ENCODE measurements at places on chromosomes 4 and X.

GRCh38 chr4:152626790-152627189, 53.0 kb downstream of the TMEM154 start:
- DNase-seq: no peak

DNA sequence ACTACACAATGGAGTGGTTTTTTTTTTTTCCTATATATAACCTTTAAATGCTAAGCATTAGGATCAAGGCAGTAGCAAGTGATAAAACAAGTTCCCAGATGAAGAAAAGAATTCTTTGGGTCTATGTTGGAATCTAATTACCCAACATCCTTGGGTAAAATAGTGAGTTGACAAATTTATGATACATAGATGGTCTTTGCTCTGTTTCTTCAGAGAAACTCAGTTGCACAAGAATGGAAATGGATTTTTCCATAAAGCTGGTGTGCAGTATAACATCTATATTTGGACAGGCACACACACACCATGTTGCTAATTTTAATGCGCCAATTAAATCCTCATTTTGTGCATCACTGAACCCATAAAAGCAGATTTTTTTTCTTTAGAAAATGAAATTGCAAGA, 137.0 kb upstream of the MED14 start:
- DNase-seq: no peak

- DNase-seq: no peak
Observed at GRCh38 chr4:834368-835147, 8.6 kb upstream of the CPLX1 start.

GRCh38 chrX:96424007-96424406, 260.6 kb upstream of the DIAPH2 start:
- no peak for DNase-seq

DNA sequence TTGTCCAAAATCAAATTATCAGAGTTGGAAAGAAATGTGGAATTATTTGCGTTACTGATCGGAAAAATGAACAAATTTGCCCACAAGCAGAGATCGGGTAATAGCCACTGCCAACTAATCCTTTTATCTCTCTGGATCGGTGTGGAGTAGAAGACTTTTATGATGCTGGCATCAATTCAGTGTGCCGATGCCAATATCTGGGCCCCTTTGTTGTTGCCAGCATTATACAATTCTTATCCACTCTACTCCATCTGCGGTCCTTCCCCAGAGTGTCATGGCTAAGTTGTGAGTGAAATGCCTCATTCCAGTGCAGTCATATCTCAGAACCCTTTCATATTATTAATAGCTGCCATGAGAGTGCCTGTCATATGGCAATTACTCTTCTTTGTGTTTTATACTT, 660.2 kb downstream of the ADGRL3 start:
- DNase-seq: no peak

DNA sequence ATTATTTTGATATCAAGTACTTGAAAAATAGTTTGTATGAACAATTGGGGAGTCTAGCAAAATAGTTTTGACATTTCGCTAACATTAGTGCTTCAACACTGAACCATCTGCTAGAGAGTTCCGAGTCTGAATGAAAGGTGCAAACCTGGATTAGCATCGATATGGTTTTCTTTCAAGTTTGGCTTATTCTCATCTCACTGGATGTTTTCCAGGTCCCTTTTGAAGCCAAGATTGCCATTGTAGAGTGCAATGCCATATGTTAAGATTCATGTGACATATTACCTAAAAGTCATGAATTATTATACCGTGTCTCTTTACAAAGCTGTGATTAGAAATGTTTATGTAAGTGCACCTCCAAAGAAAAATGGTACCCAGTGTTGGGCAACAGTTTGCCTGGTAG, 36.8 kb upstream of the NAA11 start:
- no peak for DNase-seq

DNA sequence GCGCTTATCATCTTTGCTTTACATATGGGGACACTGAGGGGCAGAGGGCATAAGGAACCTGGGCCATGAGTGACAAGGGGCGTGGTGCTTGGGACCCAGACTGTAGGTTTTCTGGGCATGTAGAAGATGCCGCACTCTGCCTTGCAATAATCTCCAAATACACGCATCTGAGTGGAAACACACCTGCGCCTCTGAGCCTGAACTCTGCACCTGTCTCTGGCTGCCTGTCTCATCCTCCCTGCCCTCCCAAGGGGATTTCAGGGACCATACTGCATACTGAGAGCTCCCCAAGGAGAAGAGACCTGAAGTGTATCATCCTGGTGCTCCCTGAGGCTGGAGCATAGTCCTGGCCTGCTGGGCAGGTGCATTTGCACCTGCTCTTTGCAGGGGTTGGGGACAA, 34.7 kb upstream of the ASMTL start:
- no peak for DNase-seq

DNA sequence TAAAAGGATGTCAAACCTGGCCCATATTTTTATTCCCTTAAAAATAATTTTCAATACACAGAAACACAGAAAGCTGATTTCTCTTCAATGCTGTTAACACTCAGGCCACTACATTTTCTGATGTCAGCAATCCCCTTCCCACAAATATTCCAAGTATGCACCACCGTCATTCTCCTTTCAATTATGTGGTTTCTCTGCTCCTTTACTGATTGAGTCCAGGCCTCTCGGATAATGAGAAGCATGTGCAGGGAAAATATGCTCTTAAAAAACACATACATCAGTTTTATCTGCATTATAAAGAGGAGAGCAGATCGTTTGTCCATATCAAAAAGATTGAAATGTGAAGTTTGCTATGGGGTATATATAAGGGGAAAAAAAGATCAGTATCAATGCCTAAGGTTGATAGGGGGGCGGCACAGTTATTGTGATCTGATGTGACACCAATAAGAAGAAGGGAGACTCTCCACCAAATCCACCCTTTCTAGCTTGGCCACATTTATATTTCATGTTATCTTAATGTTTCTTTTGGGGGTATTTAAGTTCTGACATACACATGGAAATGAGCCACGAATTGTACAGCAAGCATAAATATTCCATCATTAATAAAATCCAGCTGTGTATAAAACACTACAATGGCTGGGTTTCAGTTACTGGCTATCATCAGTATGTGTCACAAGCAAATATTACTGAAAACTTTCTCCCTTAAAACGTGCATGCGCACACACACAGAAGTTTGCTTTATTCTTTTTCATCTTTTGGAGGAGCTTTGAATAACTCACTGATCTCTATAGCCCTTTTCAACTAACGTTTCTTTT, 6.4 kb downstream of the AMOT start:
- no peak for DNase-seq

DNA sequence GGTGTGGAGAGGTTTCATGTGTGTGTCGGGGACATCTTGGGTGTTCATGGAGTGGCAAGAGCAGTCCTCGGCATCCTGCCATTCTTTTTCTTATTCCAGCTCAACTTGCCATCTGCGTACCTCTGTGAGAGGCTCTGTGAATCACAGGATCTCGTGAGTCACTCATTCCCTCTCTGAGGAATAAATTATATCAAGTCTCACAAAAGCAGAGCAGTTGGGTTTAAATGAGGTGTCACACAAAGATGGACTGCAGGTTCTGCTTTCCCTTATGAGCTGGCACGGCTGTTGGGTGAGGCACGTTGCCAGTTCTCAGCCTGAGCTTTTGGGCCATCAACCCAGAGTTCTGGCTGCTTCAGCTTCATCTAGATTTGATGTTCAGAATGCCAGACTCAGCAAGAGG, 6.8 kb upstream of the OCIAD2 start:
- no peak for DNase-seq

DNA sequence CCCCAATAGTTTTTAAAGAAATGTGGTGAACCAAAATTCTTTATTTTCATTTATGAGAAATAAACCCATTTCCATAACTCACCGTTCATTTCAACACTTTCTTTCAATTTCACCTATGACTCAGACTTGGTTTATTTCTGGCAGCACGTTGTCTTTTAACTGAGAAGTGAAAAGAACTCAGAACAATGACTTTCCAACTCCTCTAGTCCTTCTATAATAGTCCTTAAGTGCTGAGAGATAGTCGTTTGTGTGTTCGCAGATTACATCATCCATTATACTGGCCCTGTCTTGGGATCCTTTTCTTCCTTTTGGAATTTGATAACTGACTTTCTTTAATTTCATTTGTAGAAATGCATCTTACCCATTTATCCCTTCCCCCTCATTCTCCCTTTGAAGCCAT, 113.6 kb downstream of the GLUD2 start:
- DNase-seq: no peak

- no peak for DNase-seq
Observed at GRCh38 chr4:15935504-15936402, 2.8 kb downstream of the FGFBP1 start.

GRCh38 chr4:108536577-108536976, 83.8 kb upstream of the RPL34 start:
- DNase-seq: no peak

DNA sequence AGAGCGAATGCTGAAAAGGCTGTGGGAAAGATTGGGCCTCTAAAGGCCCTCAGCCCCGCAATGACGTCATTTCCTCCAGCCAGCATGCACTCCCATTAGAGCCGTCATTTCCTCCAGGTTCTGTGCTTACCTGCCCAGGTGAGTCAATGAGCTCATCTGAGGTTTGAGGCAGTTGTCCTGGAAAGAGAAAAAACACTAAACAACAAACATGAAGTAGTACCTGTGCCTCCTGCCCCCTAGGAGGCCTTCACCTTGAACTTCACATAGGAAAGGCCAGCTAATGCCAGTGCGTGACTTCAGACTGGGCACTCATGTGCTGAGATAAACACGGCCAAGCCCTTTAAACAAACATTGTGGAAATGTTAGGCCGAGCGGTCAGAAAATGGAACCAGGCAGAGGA, 55.9 kb downstream of the FHDC1 start:
- DNase-seq: no peak

DNA sequence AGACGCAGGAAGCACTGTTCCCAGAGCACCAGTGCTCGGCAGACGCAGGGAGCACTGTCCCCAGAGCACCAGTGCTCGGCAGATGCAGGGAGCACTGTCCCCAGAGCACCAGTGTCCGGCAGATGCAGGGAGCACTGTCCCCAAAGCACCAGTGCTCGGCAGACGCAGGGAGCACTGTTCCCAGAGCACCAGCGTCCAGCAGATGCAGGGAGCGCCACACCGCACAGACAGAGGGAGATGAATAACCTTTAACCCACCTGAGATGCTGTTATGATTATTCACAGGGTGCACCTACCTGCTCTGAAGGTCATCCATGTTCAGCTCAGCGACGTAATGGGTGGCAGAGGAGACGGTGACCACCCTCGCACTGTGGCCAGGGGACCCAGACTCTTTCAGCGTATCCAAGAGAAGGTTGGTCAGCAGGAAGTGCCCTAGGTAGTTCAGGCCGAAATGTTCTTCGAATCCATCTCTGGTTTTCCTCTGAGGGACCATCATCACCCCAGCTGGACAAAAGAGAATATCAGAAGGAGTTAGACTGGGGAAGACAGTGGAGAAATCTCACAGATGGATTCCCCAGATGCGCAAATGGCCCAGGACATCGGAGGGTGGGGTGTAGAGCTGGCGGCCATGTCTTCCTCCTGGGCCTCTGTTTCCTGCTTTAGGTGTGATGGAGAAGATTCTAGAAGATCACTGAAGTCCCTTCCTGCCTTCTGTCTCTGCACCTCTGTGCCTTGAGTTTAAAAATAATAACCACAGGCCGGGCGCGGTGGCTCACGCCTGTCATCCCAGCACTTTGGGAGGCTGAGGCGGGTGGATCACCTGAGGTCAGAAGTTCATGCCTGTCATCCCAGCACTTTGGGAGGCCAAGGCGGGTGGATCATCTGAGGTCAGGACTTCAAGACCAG, 234.1 kb downstream of the DHRSX start:
- no peak for DNase-seq

- DNase-seq: no peak
Observed at GRCh38 chr4:68249434-68249833, 3.9 kb upstream of the TMPRSS11B start.

GRCh38 chrX:55026143-55026542, 4.6 kb downstream of the ALAS2 start:
- no peak for DNase-seq

DNA sequence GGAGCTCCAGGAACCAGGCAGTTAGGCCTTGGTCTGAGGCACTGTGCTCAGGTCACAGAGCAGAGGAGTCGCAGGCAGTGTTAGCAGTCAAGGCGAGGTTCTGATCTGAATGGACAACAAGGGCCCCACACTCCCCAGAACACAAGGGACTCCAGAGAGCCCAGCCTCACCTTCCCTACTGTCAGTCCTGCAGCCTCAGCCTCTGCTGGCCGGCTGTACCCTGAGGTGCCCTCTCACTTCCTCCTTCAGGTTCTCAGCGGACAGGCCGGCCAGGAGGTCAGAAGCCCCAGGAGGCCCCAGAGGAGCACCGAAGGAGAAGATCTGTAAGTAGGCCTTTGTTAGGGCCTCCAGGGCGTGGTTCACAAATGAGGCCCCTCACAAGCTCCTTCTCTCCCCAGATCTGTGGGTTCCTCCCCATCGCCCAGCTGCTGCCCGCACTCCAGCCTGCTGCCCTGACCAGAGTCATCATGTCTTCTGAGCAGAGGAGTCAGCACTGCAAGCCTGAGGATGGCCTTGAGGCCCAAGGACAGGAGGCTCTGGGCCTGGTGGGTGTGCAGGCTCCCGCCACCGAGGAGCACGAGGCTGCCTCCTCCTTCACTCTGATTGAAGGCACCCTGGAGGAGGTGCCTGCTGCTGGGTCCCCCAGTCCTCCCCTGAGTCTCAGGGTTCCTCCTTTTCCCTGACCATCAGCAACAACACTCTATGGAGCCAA, 26.2 kb downstream of the MAGEA9 start:
- DNase-seq: no peak

DNA sequence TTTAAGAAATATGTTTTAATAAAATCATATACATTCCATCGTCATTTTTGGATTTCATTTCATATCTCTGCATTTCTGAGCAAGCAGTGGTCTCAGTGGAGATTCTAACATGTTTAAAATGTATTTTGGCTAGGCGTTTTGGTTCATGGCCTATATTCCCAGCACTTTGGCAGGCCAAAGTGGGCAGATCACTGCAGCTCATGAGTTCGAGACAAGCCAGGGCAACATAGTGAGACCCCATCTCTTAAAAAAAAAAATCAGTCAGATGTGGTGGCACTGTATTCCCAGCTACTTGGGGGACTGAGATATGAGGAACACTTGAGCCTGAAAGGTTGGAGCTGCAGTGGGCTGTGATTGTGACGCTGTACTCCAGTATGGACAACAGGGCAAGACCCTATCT, 67.5 kb upstream of the RAB33B start:
- DNase-seq: no peak

DNA sequence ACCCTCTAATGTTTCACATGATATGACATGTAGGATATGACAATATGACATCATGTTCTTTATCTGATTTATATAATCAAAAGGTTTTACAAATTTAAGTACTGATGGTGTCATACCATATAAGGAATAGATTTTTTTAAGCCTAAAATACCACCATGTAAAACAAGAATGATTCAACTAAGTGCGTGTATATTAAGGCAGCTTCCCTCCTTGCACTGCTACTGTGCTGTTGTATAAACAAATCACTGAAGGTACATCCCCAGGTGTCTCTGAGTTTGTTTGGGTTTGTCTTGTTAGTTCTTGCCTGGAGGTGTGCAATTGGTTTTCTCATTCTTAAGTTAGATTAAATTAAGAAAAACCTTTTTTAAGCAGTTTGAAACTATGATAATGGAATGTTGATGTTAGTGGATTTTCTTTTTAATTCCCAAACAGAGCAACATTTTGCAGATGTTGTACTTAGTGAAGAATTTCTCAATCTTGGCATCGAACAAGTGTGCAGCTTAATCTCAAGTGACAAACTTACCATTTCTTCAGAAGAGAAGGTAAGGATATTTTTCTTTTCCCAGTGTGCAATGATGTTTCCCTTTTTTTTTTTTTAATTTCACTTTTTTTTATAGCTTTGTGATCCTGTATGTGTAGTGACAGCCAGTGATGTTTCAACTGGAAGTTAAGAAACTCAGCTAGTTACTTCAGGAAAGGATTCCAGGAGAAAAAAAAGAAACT, 33.4 kb upstream of the MSMO1 start:
- no peak for DNase-seq

All from hypothalamus (tissue), 51 donors.